ENCODE measurements at places on chromosomes 2 and 18.

GRCh38 chr2:579961-580360, 97.2 kb downstream of the TMEM18 start:
- no peak for DNase-seq

GRCh38 chr2:158905784-158906183, 62.7 kb upstream of the TANC1 start:
- no peak for DNase-seq

DNA sequence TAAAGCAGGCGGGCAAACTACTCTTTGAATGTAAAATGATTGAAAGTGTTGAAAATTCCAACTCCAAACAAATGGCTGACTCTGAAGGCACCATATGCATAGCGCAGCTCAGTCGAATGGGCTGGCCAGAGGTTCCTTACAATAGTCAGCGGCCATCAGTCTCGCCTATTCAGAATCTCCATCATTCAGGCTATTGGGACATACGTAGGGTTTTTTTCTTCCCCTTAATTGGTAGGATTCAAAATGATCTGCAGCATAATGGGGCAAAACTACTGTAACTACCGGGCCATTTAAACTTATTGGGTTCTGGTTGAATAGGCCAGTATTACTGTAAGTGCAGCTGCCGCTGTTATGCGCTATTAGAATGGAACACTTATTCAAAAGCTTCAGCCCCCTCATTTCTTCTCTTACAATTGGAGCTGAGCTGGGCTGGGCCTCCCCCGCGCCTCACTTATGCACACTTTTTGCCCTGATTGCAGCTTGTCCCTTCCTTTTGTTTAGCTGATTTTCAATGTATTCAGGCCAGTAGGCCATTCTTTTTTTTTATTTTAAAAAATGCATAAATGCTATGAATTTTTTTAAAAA, 40.4 kb downstream of the SLC9A4 start:
- DNase-seq = no peak

GRCh38 chr2:226683196-226683595, 116.4 kb downstream of the IRS1 start:
- DNase-seq = no peak

DNA sequence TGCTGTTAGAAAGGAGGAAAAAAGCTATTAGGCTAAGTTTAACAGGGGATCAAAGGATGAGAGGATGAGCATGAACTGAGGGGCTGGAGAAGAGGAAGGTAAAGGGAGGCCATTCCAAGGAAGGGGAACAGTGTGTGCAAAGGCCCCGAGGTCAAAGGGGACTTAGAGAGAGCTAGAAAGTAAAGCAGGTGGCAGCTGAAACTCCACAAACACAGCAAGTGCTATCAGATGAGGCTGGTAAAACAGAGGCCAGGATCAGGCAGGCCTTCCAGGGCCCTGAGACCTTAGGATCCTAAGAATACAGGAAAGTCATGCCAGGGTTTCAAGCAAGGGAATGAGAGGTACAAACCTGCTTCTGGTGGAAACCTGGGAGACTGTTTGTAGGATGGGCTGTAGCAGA, 5.8 kb downstream of the HDAC4 start:
- no peak for DNase-seq

GRCh38 chr2:14614017-14614416, 18.5 kb upstream of the LRATD1 start:
- DNase-seq = no peak

- peak; percentile 89 for DNase-seq
Observed at GRCh38 chr2:60106836-60107529, 446.5 kb downstream of the BCL11A start.

- DNase-seq = no peak
Observed at GRCh38 chr2:20327370-20327769, 23.3 kb downstream of the PUM2 start.
